ENCODE measurements at places on chromosomes 2 and 18. TPM values are rescaled to one million over a fixed set of nuclear protein-coding genes. Genes with fewer than 3 reads are reported as not detected.
A peak's percentile ranks its signal among the peaks of the same experiment; 100 is the strongest.

Gene SEPTIN2
- 461 TPM for total RNA-seq

Gene KYNU
- total RNA-seq = 1.4 TPM

Gene POTEC
- not detected for total RNA-seq

Gene TAF4B
- 3.3 TPM for total RNA-seq

Gene LAMA1
- total RNA-seq = 31.6 TPM

Gene GRHL1
- 25.8 TPM for total RNA-seq

Gene TFCP2L1
- 0.30 TPM for total RNA-seq

Gene TCF23
- 0.06 TPM for total RNA-seq

DNA sequence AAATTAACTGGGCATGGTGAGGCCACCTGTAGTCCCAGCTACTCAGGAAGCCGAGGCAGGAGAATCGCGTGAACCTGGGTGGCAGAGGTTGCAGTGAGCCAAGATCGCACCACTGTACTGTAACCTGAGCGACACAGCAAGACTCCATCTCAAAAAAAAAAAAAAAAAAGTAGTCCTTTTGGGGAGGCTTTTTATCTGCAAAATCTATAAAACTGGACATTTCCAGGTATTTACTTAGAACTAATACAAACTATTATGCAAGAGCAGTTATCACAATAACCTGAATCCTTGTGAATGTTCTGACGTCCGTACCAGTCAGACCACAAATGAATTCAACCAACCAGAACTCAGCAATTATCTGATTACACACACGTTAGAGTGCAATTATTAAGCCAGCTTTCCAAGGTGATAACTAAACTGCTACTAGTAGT lies 8.8 kb upstream of the RAPH1 start:
- DNase-seq = no peak

- DNase-seq = no peak
Measured at GRCh38 chr2:25377822-25378421, 36.2 kb upstream of the DNMT3A start.

- no peak for DNase-seq
Measured at GRCh38 chr2:216657980-216658379, 24.8 kb downstream of the IGFBP2 start.

GRCh38 chr18:9631814-9632496 lies 17.6 kb upstream of the PPP4R1 start:
- DNase-seq = peak; percentile 83

- DNase-seq = no peak
Measured at GRCh38 chr18:9871244-9871746, 14.5 kb upstream of the TXNDC2 start.

DNA sequence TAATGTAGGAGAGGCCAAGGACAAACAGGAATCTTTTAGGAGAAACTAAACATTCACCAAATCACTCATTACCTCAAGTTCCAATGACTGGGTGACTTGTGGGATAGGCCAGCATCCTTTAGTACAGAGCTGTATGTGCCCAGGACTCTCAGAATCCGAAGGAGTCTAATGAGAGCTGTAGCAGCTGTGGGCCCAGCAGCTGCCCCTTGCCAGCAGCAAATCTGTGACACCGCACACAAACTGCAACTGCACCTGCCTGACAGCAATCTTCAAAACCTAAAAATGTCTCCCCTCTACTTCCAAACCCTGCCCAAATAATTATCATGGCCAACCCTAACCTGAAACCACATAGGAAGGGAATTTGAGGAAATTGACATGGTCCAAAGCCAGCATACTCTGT lies 44.5 kb upstream of the ACVR2A start:
- no peak for DNase-seq

DNA sequence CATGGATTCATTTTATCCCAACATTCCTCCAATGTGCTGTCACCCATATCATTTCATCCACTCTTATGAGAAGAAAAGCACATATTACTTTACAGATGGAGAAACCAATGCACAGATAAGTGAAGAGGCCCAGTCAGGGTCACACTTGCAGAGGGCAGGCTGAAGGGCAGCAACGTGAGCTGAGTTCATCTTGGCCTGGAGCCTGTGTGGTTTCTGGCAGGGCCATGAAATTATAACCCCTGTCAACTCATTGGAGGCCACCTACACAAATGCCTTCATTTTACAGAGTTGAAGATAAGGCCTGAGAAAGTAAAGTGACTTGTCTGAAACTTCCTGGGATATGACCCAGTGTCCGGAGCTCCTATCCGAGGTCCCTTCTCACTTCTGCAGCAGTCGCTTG lies 88.4 kb upstream of the NRP2 start:
- DNase-seq = no peak

DNA sequence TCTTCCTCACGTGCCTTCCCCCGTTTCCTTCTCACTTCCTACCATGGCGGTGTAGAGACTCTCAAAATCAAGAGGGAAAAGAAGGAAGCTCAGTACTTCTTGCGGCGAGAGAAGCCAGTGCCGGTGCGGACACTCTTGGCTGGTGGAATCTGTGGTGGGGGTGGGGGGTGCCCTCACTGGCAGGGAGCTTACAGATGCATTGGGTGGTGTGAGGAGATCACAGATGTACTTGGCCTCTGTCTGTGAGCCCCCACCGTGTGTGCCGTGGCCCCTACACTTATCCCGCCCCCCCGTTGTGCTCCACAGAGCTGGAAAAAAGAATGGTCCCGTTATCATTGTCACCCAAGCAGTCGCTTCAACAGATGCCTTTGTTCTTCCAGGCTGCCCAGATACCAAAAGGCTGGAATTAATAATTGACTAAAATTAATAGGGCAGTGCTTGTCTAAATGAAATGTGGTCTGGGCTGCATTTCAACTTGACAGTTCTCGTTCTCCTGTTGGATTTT lies 79.8 kb downstream of the VAPA start:
- no peak for DNase-seq

DNA sequence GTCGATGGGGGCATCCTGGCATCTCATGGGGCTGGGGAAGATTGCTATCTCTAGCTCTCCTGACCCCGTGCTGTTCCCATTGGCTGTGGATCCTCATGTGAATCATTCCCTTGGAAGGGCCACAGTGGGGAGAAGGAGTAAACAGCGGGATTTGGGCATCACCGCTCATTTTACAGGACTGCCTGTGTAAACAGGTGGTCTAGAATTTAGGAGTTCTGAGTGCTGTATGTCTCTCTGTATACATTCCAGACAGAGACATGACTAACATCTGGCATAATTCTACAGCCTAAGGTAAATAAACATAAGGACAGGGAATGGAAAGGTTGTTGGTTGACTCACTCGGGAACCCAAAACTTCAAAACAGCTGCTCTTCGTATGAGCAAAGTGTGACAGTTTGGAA lies 92.7 kb downstream of the COPS8 start:
- DNase-seq = no peak

DNA sequence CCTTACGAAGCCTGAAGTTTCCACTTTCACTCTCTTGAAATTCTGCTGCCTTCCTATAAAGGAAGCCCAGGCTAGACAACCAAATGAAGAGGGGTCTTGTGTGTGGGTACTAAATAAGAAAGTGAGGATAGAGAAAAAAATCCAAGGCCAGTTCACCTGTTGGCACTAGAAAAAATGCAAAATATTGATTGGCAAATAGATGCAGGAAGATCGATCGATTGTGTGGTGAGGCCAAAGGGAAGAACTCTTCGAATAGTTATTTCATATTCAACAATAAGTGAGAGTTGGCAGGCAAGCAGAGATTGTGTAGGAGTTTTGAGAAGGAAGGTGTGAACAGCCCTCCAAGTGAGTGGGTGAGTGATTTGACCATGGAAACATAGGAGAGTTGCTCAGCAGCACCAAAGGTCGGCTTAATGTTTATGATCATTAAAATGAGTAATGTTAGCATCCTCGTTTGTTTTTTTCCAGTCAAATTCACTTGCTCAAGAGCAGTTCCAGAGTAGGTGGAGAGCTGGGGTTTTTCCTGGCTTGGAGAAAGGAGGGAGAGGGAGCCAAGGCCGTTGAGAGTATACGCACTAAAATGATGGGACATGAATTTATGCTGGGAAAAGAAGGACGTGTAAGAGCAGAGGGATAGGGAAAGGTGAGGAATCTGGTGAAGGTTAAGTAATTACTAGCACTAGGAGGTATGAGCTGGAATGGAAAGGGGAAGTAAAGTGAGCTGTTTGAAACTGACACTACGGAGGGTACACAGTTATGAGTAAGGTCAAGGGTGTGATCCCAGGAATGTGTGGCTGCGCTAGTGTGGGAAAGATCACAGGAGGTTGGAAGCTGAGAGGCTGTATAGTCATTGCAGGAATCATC lies 1.1 kb upstream of the NAPG start:
- DNase-seq = no peak

DNA sequence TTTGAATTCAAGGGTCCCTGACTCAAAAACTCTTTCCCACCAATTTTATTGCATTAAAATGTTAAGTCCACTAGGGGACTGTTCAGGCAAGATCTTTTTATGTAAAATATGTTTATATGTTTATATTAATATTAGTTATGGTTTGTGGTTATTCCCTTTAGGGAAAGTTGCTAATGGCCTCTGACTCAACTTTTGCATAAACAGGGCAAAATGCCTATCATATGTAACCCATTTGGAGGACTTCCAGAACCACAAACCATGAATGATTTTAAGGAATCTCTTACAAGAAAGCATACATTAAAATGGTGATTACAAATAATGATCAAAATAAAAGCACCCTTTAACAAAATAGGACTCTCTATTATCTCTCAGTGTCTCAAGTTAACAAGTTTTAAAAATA lies 1484.5 kb upstream of the ZEB2 start:
- DNase-seq = no peak

DNA sequence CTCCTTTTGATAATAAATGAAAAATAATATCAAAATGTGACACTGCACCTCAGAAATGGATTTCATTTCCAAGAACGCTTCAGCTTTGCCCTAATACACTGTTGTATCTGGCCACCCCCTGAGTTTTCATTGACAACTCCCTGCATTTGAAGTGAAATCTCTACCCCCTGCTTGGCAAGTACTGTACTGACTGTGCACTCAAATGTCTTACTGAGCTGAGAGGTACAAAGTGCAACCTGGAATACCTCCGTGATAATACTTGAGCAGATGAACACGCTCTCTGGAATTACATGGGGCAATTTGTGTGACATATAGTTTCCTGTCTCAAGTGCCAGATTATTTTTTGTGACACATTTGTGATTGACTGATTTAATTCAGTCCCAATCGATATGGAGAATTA lies 231.1 kb downstream of the LRP1B start:
- DNase-seq = peak; percentile 4

- no peak for DNase-seq
Measured at GRCh38 chr2:178047391-178047790, 25.2 kb downstream of the PDE11A start.

GRCh38 chr2:179429060-179429471 lies 164.4 kb upstream of the SESTD1 start:
- DNase-seq = no peak

GRCh38 chr2:238090887-238091286 lies 9.3 kb upstream of the ESPNL start:
- DNase-seq = no peak

DNA sequence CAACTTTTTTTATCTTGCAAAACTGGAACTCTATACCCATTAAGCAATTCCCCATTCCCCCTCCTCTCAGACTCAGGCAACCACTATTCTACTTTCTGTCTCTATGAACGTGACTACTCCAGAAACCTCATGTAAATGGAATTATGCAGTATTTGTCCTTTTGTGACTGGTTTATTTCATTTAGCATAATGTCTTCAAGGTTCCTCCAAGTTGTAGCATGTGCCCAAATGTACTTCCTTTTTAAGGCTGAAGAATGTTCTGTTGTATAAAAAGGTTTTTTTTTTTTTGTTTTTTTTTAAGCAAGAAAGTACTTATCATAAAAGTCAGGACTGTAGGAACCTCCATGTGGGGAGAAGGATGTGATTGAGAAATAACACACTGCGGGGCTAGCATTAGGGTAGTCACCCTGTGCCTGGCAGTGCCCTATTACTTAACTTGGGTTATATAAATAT lies 262.9 kb upstream of the FBXO11 start:
- DNase-seq = no peak

- DNase-seq = no peak
Measured at GRCh38 chr2:203279288-203279687, 40.5 kb downstream of the CYP20A1 start.

DNA sequence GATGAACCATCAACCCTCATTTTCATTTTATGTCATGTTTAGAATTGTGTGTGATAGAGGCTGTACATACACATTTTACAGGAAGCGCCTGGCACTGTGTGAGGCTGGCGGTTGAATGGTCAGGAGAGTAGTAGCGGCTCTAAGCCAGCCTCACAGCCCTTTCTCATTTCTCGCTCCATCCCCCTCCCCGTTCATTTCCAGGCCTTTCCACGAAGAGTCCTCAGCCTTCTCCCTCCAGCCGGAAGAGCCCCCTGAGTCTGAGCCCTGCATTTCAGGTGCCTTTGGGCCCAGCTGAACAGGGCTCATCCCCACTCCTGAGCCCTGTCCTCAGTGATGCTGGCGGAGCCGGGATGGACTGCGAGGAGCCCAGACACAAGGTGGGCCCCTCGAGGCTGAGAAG lies 51.8 kb downstream of the STK25 start:
- no peak for DNase-seq

DNA sequence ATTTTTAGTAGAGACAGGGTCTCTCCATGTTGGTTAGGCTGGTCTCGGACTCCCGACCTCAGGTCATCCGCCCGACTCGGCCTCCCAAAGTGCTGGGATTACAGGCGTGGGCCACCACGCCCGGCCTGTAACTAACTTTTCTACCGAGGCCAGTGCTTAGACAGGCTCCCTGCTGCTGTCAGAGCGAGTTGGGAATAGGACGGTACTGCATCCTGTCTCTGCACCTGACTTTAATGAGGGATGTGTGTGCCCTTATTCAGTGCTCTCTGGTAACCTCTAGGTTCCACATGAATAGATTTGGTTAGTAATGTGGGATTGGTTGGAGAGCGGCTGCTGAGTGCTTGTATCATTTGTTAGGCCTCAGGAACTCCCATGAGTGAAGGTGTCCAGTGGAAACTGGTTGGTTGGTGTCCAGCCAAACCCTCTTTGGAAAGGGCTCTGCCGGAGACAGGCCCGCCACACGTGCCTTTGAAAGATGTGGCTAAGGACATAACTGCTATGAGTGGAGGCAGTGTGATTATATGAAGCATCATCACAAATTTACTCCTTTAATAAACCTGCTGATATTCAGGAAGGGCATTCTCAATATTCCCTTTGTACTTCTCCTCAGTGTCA lies 36.6 kb downstream of the MYOM1 start:
- DNase-seq = no peak

All from spinal cord (tissue), 10 donors.